ENCODE measurements at places on chromosomes 11 and 22.

GRCh38 chr11:86515297-86516094 is 140.8 kb downstream of the CCDC81 start:
- no peak for DNase-seq

GRCh38 chr11:109604481-109605400 is 182.8 kb downstream of the C11orf87 start:
- DNase-seq = no peak

- DNase-seq = no peak
These were observed 1.4 kb downstream of the CLDN5 start for GRCh38 chr22:19522881-19523239.

DNA sequence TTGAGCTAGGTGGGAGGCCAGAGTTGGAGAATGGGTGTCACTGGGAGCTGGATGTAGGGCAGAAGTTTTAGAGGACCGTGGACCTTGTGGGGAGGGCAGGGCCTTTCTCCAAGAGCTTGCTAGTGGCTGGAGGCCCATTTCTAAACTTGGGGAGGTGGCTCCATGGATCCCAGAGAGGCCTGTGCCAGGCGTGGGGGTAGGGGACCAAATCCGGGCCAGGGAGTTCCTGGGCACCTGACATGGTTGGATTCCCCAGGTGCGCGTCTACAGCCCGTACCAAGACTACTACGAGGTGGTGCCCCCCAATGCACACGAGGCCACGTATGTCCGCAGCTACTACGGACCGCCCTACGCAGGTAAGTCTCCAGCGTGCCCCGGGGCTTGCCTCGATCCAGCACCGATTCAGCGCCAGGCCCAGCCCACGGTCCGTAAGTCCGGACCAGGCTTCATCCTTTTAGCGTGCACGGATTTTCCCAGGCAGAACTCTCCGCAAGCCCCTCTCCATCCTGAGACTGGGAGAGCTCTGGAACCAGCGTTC is 14.2 kb downstream of the PLEKHB1 start:
- DNase-seq = no peak

DNA sequence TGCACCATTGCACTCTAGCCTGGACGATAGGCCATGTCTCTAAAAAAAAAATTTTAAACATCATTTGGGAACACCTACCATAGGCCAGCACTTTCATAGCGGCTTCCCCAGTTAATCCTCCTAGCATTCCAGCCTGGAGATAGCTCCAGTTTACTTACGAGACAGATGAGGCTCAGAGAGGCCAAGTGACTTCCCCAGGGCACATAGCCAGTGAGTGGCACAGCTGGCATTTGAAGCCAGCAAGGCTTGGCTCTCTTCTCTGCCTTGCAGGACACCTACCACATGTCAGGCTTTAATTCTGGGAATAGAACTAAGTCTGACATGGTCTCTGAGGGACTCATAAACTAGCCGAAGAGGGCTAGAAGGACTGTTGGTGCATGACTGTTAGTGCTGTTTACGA is 4.9 kb upstream of the TAGLN start:
- no peak for DNase-seq

DNA sequence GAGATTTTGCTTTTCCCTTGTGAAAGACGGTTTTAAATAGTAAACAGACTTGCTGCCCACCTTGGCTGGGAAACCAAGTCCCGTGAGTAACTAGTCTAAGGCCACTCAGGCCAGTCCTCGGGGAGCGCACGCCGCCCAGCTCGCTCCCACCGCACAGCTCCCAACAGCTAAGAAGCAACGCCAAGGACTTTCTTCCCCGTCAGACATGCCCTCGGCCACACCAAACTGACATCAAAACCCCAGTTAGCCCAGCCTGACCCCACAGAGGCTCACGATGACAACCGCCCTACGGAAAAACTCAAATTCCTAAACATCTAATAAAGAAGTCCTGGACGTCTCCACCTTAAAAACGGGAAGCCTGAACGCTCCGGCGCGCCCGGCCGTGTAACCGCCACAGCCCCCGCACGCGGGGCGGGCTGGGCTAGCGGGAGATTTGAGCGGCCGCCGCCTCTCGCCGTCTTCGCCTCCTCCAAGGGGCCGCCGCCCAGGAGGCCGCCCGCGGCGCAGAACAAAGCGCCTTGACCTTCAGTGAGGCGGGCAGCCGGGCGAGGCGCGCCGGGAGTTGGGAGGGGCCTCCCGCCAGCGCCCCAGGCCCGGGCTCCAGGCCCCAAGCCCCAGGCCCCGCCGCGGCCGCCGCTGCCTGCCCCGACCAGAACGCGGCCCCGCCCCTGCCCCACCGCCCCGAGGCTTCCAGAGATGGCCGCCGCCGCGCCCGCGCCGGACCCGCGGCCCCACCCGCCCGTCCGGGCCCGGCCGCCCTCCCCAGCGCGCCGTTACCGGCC is 486 bp downstream of the NAP1L4 start:
- DNase-seq = peak; percentile 63

DNA sequence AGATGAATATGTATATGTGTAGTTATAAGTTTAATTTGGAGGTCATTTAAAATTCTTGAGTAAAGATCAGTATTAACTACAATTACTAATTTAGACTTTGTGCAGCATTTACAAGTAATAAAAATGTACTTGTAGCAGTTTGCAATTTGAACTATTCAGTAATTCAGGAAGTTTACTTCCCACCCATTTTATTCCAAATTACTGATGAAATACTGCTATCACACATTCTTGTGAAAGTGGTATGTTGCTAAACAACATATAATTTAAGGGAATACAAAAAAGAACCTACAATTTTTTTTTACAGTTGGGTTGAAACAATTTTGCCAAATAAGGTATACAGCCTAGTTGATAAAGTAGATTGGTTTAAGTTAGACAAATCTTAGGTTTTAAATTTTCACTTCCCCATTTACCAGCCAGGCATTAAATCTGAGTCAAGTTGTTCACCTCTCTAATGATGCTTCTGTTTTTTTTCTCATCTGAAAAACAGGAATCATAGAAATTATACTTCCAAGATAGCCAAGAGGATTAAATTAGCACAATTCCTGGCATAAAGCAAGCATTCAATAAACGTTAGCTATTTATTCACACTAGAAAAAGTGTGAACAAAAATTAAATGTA is 45.3 kb downstream of the ZBTB44 start:
- DNase-seq = no peak

DNA sequence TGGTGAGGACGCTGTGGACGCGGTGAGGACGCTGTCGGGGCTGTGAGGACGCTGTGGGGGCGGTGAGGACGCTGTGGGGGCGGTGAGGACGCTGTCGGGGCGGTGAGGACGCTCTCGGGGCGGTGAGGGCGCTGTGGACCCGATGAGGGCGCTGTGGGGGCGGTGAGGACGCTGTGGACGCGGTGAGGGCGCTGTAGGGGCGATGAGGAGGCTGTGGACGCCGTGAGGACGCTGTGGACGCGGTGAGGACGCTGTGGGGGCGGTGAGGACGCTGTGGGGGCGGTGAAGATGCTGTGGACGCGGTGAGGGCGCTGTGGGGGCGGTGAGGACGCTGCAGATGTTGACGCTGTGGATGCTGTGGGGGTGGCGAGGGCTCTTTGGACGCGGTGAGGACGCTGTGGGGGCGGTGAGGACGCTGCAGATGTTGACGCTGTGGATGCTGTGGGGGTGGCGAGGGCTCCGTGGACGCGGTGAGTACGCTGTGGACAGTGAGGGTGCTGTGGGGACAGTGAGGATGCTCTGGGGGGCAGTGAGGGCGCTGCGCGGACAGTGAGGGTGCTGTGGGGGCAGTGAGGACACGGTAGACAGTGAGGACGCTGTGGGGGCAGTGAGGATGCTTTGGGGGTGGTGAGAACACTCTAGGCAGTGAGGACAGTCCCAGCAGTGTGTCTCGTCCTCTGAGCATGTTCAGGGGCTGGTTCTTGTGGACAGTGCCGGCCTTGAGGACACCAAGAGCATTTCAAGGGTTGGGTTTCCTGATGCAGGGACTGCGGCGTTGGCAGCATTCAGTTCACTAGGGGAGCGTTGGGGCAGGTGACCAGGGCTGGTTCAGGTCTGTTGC is 4.2 kb downstream of the GP1BB start:
- DNase-seq = no peak

DNA sequence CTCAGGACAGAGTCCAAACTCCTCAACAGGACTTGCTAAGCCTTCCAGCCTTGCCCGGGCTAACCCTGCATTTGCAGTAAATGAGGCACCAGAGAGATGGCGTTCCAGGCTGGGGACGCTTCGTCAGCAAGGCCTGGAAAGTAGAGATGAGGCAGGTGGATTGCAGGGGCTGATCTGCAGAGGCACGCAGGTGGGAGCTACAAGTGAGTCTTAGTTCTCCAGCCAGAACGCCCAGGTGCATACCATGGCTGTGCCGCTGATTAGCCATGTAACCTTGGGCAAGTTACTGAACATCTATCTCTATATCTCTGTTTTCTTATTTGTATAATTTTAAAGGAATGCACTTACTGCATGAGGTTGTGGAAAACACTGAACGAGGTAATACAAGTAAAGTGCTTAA is 52.7 kb upstream of the BARX2 start:
- no peak for DNase-seq
